ENCODE measurements at places on chromosomes 6 and 20.

DNA sequence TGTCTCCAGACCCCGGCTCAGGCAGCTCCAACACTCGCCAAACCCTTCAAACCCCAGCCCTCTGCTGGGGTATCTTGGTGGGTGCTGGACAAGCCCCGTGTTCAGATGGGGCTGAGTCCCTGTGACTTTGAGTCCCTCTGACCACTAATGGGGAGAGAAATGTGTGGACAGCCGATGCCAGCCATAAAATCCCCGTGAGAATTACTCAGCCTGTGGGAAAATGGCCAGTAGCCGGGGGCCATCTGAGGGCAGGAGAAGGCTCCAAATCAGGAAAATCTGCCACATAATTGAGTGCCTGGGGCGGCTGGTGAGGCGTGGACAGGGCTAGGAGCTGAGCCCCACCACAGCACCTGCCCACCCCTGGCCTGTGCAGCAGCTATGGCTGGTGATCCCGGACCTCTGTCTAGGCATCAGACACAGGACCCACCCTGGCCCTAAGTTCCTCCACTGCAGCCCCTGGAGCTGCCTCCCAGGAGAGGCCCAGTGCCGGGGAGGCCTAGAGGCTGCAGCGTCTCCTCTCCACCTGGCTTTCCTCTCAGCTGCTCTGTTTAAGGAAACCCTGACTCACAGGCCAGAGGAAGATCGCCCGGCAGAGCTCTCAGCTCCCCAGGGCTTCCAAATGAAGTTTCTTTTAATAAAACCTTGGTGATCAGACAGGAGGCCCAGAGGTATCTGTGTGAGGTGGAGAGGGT, 53.7 kb upstream of the SLCO4A1 start:
- DNase-seq, result no peak

DNA sequence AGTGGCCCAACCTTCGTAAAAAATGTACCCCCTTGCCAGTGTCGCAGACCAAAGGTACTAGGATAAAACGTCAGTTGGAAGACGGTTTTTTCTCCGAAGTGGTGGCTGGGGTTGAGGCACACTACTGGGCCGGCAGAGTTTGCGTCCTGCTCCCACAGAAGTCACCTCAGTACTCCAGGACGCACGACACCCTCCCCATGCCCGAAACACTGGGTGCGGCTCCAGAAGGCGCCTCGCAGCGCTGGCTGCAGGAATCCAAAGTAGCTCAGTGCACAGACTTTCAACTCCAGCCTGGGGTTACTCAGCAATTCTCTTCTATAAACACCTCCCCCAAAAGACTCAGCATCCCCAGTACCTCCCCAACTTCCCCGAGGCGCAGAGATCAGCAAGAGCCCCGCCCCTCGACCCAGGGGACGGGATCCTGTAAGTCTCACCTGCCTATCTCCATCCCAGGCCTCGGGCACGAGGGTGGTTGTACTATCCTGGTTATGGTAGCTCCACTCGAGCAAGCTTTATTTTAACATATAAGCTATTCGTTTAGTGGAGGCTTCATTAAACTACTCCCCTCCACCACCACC, 88.2 kb downstream of the ZFP64 start:
- DNase-seq, result no peak

DNA sequence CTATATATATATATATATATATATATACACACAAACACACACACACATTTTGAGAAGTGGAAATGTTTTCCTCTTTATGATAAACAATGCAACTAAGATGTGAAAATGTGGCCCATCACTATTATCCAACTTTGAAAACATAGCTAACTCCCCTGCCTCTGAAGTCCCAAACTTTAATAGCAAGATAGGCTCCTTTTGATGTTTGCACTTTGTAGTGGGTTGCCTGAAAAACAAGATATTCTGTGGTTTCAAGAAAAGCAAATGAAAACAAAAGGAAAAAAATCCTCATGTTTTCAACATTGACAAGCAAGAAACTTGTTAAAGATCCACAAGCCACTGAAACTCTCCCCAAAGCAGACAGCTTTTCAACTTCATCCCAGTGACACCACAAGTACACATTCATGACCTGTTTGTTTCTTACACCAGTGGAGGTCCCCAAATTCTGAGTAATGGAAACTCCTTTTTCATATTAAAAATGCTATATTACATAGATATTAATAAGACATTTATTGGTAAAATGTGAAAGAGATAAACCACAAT, 90.0 kb downstream of the IPCEF1 start:
- DNase-seq, result no peak

- DNase-seq, result no peak
These were observed at the start of gene BPIFB1 for GRCh38 chr20:33282991-33283555. BPIFB1 (plus strand) TSS chr20:33283214; CDS start chr20:33286074, 2,860 bp downstream.

DNA sequence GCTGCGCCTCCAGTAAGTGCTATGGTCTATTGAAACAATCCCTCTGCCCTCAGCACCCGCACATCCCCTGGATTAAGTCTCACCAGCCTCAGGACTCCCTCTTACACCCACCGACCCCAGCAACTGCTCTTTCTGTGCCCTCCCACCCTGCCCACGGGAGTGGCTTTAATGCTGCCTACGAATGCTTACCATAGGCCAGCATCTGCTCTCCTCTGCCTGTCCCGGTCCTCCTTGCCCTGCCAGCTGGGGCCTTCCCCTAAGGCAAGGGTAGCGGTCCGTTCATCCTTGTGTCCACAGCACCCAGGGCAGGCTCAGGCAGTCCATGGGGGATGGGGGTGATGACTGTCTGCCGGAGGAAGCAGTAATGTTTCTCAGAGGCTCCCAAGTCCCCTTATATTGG, 4.1 kb downstream of the EBF4 start:
- DNase-seq, result no peak

DNA sequence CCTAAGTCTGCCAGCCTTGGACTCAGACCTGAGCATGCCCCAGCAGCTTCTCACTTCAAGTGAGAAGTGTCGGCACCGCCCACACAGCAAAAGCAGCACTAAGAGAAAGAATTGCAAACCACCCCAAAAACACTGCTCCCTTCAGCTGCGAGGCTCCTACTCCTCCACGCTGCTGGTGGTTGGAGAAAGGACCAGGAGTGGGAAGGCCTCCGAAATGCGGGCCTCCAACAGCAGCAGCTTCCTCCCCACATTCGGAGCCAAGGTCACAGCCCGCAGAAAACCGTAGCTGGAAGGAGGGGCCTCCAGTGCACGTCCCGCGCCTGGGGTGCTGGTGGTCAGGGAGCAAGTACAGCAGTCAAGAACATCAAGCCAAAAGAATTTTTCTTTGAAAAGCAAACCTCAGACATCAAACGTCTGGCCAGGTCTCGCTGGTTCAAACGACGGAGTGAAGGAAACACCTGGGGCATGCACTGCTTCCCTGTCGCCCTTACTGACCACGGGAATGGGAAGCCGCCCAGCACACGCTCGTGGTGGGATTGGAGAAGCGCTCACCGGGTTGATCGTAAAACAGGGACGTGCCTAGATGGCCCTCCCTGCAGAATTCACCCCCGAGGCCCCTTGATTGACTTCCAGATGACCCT, 185.6 kb upstream of the CST7 start:
- DNase-seq, result no peak
